ENCODE measurements at places on chromosomes 7 and 10. TPM values are rescaled to one million over a fixed set of nuclear protein-coding genes. Genes with fewer than 3 reads are reported as not detected.

Gene TMEM196
- not detected for total RNA-seq

DNA sequence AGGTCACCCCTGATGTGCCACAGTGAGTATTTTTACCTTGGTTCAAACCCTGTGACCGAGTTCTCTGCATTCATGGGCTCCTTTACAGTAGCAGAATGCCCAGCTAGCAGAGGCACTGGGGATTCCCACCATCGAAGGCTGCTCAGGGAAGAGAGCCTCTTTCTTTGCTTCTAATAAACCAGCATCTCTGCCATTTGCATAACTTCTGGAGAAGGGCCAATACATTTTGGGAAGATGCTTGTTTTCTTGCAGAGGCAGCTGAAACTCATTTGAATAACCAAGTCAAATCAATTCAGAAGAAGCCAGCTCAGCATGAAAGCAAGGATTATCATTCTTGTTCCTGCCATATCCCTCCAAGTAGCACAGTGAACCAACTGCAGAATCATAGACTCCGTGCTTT lies 82.9 kb upstream of the WDR11 start:
- H3K27me3 ChIP-seq: no peaks in the 10 kb centered on the region
- H3K27ac ChIP-seq: no peak overlapping the region
- H3K4me3 ChIP-seq: no peak overlapping the region
- no peak for DNase-seq
- H3K4me1 ChIP-seq: no peaks in the 10 kb centered on the region
- H3K36me3 ChIP-seq: no peaks in the 10 kb centered on the region

DNA sequence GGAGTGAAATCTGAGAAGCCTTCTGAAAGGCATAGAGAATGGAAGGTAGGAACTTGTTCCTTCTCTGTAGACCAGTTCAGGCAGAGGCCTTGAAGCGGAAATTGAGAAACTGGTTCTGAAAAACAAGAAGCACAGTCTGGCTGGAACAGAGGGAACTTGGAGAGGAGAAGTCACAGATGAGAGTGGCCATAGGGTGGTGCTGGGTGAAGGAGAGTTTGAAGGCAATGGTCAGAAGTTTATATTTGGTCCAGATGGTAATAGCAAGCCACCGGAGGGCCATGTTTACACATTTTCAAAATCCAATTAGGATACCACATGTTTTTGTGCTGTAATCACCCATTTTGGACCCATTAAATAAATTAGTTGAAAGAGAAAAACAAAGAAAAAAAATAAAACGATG lies 692.5 kb downstream of the INHBA start:
- H3K4me3 ChIP-seq: no peak overlapping the region
- H3K4me1 ChIP-seq: peaks cover 4% of the 10 kb centered on the region
- H3K36me3 ChIP-seq: no peaks in the 10 kb centered on the region

DNA sequence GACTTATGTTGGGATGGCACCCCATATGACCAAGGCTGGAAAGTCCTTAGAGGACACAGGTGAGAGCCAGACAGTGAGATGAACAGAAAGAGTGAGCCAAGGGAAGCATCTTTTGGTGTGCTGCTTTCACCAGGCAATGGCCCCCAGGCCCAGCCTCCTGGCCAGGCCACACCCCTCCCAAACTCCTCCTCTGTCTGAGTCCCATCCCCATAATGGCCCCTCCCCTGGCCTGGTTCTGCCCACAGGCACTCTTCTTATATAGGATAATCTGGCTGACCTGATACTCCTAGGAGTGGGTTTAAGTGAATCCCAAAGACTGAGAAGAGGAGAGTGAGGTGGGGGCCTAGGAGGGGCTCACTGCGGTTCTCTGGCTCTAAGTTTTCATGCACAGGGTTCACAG lies 252.5 kb downstream of the RPS24 start:
- no peak for DNase-seq
- H3K27ac ChIP-seq: no peak overlapping the region
- H3K36me3 ChIP-seq: no peaks in the 10 kb centered on the region
- no peaks in the 10 kb centered on the region for H3K4me1 ChIP-seq
- no peaks in the 10 kb centered on the region for H3K27me3 ChIP-seq

DNA sequence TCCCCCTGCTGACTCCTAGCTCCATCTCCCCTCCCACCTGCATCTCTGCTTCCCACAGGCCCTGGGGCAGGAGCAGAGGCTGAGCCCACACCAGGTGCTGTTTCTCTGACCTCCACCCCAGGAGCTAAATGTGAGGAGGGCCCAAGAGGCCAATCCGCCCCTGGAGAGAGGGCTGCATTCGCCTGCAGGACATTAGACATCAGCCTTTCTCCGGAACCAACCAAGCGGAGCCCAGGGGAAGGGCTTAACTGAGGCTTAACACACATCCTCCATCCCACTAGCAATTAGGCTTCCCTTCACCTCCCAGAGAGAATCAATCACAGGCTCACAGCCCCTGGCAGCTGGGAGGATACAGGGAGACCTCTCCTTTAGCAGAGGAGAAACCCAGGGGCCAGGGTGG lies 50.5 kb downstream of the SH3PXD2A start:
- H3K27ac ChIP-seq: no peak overlapping the region
- H3K4me1 ChIP-seq: peaks cover 35% of the 10 kb centered on the region
- no peaks in the 10 kb centered on the region for H3K36me3 ChIP-seq
- DNase-seq: no peak

- H3K27me3 ChIP-seq: no peaks in the 10 kb centered on the region
- H3K4me1 ChIP-seq: no peaks in the 10 kb centered on the region
- no peak overlapping the region for H3K27ac ChIP-seq
- DNase-seq: no peak
- H3K36me3 ChIP-seq: no peaks in the 10 kb centered on the region
Observed at GRCh38 chr7:87505122-87505521, 29.6 kb upstream of the ABCB4 start.

GRCh38 chr10:11164803-11165590 lies 147.3 kb downstream of the CELF2 start:
- H3K36me3 ChIP-seq: no peaks in the 10 kb centered on the region
- DNase-seq: peak; percentile 55
- H3K27me3 ChIP-seq: no peaks in the 10 kb centered on the region
- peaks cover 23% of the 10 kb centered on the region for H3K4me1 ChIP-seq
- H3K4me3 ChIP-seq: peak overlapping the region; percentile 45

Gene KLF14
- 0.41 TPM for total RNA-seq

GRCh38 chr7:120873401-120873800 lies 15.5 kb upstream of the TSPAN12 start:
- H3K27ac ChIP-seq: no peak overlapping the region
- H3K4me3 ChIP-seq: no peak overlapping the region
- H3K4me1 ChIP-seq: no peaks in the 10 kb centered on the region
- DNase-seq: no peak
- no peaks in the 10 kb centered on the region for H3K36me3 ChIP-seq
- no peaks in the 10 kb centered on the region for H3K27me3 ChIP-seq

Gene PPP1R3C
- 90.7 TPM for total RNA-seq

Gene NKX1-2
- total RNA-seq: not detected

GRCh38 chr7:105188201-105188600 lies 174.2 kb downstream of the KMT2E start:
- no peak overlapping the region for H3K27ac ChIP-seq
- no peak for DNase-seq
- no peak overlapping the region for H3K4me3 ChIP-seq
- H3K4me1 ChIP-seq: peaks cover 10% of the 10 kb centered on the region

DNA sequence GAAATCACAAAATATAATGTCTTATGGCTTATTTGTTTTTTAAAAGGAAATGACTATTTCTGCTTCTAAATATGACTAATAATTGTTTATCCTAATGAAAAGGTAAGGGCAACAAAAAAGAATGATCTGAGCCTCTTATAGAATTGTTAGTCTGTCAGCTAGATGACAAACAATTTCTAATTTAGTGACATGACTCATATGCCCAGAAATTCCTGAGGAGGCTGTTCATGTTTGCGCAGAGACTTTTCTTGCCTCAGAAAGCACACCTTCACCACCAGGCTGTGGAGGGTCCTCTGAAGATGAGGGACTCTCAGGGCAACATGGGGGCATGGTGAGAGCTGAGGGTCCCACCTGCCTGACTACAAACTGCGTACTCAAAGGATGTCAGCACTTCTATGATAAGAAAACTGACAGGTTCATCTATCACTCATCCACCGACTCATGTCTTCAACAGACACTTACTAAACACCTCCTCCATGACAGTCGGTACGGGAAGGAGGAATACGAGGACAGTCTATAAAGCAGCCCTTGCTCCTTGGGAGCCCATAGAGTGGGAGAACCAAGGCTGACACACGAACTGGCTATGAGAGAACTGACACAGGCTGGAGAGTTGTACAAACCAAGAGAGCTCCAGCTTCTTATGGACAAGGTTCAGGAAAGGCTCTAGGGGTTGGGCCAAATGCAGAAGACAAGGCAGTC lies 102.0 kb downstream of the PKD1L1 start:
- no peaks in the 10 kb centered on the region for H3K36me3 ChIP-seq
- no peak overlapping the region for H3K27ac ChIP-seq
- no peaks in the 10 kb centered on the region for H3K27me3 ChIP-seq

- H3K4me1 ChIP-seq: peaks cover 5% of the 10 kb centered on the region
- DNase-seq: no peak
- no peaks in the 10 kb centered on the region for H3K27me3 ChIP-seq
- no peak overlapping the region for H3K27ac ChIP-seq
- no peaks in the 10 kb centered on the region for H3K36me3 ChIP-seq
Observed at GRCh38 chr10:15572531-15573045, 147.1 kb downstream of the ITGA8 start.

Gene NUTM2A
- 1.1 TPM for total RNA-seq

DNA sequence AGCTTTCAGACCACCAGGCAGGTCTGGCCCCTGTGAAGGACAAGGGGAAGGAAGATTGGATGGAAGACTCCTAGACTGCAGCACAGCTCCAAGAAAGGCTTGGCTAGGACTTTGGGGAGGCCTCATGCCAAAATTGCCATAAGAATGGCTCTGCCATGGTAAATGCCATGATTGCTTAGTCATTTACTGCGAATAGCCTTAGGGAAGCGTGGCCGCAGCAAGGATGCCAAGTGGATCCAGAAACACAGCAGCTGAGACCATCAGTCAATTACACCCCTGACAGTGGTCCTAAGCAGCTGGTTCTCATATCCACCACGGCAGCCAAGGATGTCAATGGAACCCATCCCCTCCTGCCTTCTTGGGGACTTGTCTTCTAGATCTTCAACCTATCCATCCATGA lies 88.2 kb upstream of the AUTS2 start:
- H3K4me3 ChIP-seq: no peak overlapping the region
- H3K36me3 ChIP-seq: no peaks in the 10 kb centered on the region
- no peaks in the 10 kb centered on the region for H3K4me1 ChIP-seq
- peak; percentile 24 for DNase-seq

DNA sequence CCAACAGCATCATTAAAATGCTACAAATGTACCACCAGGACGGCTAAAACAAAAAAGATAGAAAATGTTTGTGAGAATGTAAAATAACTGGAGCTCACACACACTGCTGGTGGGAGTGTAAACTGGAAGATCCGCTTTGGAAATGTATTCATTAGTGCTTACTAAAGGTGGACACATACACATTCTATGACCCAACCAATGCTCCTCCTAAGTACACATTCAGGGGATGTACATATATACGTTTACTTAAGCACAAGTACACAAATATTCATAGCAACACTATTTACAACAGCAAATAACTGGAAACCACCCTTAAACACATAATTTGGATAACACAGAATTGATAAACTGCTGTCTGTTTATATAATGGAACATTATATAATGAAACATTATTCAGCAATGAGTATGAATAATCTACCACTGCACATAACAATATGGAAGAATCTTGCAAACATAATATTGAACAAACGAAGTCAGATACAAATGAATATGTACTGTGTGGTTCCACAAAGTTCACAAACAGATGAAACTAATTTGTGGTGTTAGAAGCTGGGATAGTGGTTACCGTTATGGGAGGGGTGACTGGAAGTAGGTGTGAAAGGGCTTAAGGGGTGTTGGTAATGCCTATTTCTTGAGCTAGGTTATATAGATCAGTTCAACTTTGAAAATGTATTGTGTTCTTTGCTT lies 52.1 kb downstream of the STRA8 start:
- peaks cover 33% of the 10 kb centered on the region for H3K4me1 ChIP-seq
- H3K36me3 ChIP-seq: no peaks in the 10 kb centered on the region
- no peak for DNase-seq
- H3K27ac ChIP-seq: no peak overlapping the region
- H3K27me3 ChIP-seq: no peaks in the 10 kb centered on the region
- no peak overlapping the region for H3K4me3 ChIP-seq

Gene CCL26
- total RNA-seq: not detected

Gene TMEM184A
- 3.3 TPM for total RNA-seq

DNA sequence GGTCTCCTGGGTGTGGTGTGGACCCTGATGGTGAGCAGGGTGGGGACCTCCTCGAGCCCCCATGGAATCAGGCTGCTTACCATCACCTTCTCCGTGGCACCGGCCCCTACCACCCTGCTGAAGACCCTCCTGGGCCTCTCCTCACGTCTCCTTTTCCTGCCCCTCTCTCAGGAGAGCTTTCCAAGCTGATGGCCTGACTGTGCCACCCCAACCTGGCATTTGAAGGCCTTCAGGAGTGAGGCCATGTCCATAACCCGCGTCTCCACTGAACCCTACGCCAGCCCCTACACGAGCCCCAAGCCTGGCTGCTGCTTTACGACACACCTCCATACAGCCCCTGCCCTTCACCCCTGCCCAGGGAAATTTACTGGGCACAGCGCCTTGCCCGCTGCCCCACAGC lies 55.4 kb downstream of the ZRANB1 start:
- peaks cover 30% of the 10 kb centered on the region for H3K4me1 ChIP-seq
- no peak for DNase-seq
- H3K27ac ChIP-seq: peak overlapping the region; percentile 72
- H3K27me3 ChIP-seq: no peaks in the 10 kb centered on the region

Gene CYREN
- total RNA-seq: 13.8 TPM

Gene FAM237B
- not detected for total RNA-seq

Measured in gastrocnemius medialis (tissue), 4 donors.